Glutamatergic neuron (in vitro differentiated cells): ENCODE measurements at places on chromosomes 2 and 18. TPM values are rescaled to one million over a fixed set of nuclear protein-coding genes. Genes with fewer than 3 reads are reported as not detected.

DNA sequence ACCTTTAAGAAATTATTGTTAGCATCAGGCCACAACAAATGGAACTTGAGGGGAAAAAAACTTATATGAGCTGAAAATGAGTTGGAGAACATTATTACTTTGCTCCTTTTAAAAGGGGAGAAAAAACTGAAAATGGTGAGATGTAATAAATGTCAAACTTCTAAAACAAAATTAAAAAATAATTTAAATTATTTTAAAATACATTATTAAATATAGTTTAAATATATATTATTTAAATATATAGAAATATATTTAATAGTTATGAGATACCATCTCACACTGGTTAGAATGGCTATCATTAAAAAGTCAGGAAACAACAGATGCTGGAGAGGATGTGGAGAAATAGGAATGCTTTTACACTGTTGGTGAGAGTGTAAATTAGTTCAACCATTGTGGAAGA lies 28.9 kb downstream of the RPIA start:
- no peak for DNase-seq

DNA sequence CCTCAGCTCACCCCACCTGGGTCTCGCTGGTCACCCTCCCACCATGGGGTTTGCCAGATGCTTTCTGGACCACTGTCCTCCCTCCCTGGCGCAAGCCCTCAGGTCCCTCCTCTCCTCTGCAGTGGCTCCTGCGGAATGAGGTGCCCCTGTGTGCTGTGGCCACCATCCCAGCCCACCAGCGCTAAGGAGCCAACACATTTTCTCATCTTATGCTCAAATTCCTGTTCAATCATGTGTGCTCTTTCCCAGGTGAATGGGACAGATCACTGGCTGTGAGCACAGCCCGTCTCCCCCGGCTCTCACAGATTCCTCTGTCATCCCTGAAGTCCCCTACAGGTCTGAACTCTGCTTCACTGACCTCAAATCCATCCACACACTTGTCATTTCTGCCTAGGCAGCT lies 15.2 kb upstream of the CCDC74B start:
- DNase-seq = no peak

DNA sequence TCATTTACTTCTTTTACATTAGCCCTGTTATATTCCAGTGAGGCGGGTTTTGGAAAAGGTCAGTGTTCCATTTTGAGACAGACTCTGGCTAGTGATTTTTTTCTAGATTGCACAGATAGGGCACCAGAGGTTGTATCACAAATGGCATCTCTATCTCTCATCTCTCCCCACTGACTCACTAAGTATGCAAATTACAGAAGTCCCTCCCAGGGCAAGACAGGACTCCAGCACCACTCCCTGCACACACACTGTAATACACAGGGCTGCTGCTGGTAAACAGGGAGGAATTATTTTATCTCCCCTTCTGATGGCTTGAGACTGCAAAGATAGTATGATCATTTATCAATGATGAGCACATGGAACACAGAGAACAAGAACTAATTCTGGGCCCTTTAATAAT lies 46.2 kb downstream of the AKAIN1 start:
- DNase-seq = no peak

GRCh38 chr2:241958818-241959545 lies 89.5 kb downstream of the RTP5 start:
- DNase-seq = no peak

Gene ALK
- total RNA-seq = 9.6 TPM

Gene VWA3B
- total RNA-seq = not detected

Gene FBXO41
- total RNA-seq = 14.0 TPM
